Activated CD4-positive, alpha-beta memory T cell treated with anti-CD3 and anti-CD28 coated beads for 36 hours (primary cell): ENCODE measurements at places on chromosomes 5 and 9.

- DNase-seq = no peak
These were observed 492.2 kb upstream of the ARRDC3 start for GRCh38 chr5:91875196-91875779.

DNA sequence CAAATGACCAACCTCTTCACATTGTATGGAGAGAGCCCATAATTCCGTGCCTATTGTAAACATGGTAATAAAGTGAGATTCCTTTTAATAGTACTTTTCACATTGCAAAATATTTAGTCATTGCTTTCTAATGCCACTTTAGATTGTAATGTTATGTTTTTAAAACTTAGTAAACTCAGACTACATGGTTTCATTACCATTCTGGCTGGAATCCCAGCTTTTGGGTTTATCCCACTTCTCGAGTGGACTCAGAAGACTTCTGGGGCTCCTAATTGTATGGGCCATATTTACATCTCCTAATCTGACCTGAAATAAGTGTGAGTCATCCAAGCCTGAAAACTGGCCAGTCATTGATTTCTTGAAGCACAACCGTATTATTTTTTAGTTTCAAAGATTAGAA lies 217.6 kb downstream of the CAAP1 start:
- no peak for DNase-seq

GRCh38 chr5:71903808-71904207 lies 184.7 kb downstream of the CARTPT start:
- DNase-seq = no peak

- no peak for DNase-seq
These were observed 73.6 kb upstream of the ADAMTS16 start for GRCh38 chr5:5066276-5067186.

GRCh38 chr5:38448568-38449350 lies 107.7 kb downstream of the LIFR start:
- DNase-seq = no peak
